Tibial artery (tissue), 4 donors: ENCODE measurements at places on chromosomes 3 and 15.

- DNase-seq: no peak
- H3K4me3 ChIP-seq: no peak overlapping the region
- H3K36me3 ChIP-seq: no peaks in the 10 kb centered on the region
- no peaks in the 10 kb centered on the region for H3K4me1 ChIP-seq
- peaks cover 3% of the 10 kb centered on the region for H3K27me3 ChIP-seq
Observed at GRCh38 chr15:91473894-91474545, 374.0 kb downstream of the SV2B start.

DNA sequence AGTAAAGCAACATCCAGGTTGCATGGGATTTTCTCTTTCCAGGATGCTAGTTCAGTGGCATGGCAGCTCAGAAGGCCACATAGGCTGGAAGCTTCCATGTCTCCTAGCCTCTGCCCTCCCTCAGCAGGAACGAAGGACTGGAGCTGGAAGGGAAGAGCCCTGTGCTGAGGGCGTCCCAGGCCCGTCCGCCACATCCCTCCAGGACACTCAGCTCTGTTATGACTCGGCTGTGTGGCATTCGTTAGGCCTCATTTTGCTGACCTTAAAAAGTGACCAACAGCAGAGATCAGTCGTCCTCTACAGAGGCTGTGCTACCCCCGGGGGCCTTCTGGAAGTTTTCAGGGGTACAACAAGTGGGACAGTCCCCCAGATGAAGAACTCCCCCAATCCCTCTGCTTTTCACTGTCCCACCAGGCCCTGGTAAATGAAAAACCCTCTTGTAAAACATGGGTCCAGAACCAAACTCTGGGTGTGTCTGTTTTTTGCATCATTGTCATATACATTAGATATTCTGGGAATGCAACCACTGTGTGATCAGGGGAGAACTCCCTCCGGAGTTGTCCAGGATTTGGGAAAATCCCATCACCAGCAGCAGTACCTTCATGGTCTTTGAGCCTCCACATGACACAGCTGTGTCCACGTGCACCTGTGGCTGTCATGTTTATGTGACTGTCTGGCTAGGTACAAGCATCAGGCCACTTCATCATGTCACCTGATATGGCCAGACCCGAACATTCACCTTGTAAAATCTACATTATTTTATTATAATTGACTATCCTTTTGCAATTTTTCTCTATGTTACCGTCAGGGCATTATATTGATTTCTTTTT is 149.9 kb downstream of the OR4M2 start:
- no peak overlapping the region for H3K27ac ChIP-seq
- H3K4me3 ChIP-seq: no peak overlapping the region
- H3K27me3 ChIP-seq: no peaks in the 10 kb centered on the region
- H3K36me3 ChIP-seq: no peaks in the 10 kb centered on the region
- no peak for DNase-seq

- H3K27ac ChIP-seq: no peak overlapping the region
- no peak overlapping the region for H3K4me3 ChIP-seq
- no peaks in the 10 kb centered on the region for H3K4me1 ChIP-seq
- no peak for DNase-seq
- H3K36me3 ChIP-seq: no peaks in the 10 kb centered on the region
Observed at GRCh38 chr3:76438971-76439370, 600.9 kb upstream of the ROBO2 start.

DNA sequence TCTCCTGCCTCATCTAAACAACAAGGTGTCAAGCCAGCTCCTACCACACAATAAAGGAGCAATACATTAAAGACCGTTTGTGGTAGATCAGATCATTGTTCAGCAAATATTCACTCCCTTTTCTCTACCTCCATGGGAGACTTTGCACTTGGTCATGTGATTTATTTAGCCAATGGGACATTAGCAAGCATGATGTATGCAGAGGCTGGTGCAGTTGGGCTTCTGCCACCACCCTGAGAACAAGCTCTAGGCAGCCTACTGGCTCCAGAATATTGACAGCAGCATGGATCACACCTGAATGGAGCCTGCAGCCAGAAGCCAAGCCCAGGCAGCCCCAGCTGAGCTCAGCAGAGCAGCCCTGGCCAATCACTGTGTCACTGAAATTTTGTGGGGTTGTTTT is 99.4 kb upstream of the UBE2E2 start:
- DNase-seq: no peak
- no peaks in the 10 kb centered on the region for H3K27me3 ChIP-seq
- H3K4me3 ChIP-seq: no peak overlapping the region

DNA sequence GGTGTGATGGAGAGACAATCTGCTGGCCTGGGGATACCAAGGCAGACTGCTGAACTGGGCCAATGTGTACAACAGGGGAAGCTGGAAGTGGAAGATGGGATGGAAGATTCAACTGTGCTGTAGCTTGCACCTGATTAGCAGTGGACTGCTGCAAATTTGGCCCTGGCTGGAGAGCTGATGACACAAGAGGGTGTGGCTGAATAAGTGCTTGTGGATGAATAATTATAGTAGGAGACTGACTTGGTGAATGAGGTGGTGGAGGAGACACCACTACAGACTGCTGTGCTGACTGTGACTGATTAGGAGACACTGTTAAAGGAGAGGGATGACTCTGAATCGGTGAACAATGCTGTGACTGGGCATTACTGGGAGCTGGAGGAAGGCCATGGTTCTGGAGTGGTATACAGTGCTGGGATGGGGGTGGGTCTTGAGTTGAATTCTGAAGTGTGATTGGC is 52.5 kb downstream of the PHC3 start:
- no peaks in the 10 kb centered on the region for H3K27me3 ChIP-seq
- H3K4me3 ChIP-seq: no peak overlapping the region
- no peaks in the 10 kb centered on the region for H3K4me1 ChIP-seq
- no peak for DNase-seq

DNA sequence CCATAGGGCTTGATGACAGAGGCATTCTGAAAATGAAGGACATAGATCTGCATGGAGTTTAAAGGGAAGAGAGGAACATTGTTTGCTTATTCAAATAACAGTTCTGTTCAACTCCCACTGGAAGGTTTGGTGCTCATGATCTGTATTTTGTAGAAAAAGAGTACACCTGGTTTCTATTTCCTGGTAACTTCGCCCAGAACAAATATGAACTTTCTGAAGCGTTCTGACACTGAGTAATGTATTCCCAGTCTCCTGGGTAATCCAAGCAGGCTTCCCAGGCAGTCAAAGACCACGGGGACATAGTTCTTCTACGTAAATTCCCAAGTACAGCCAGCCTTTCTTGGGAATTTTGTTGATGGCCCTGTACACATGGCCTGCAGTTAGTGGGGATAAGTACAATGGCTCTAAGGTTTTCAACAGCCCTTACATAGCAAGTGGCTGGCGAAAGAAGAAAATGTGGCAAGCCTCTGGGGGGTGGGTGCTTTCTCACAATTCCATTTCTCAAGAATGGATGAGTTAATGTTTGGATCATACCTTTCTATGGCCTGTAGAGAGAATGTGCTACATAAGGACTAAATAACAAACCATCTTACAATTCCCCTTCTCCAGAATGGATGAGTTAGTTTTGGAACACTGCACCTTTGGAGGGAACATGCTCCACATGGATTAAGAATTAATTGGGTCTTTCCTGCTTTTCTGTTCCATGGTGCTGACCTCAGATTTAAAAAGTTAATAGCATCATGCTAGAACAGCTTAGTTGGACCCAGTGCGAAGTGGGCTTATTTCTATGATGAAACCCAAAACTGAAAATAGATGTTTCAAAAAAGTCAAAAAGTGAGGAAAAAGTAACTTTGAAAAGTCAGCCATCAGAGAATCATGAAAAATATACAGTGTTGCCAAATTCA is 52.7 kb downstream of the COL6A6 start:
- no peaks in the 10 kb centered on the region for H3K36me3 ChIP-seq
- no peak for DNase-seq
- H3K27me3 ChIP-seq: no peaks in the 10 kb centered on the region
- H3K4me3 ChIP-seq: no peak overlapping the region

GRCh38 chr15:78229431-78230406 is 4.6 kb downstream of the ACSBG1 start:
- H3K4me3 ChIP-seq: no peak overlapping the region
- no peaks in the 10 kb centered on the region for H3K27me3 ChIP-seq
- H3K27ac ChIP-seq: no peak overlapping the region
- H3K4me1 ChIP-seq: no peaks in the 10 kb centered on the region
- H3K36me3 ChIP-seq: no peaks in the 10 kb centered on the region

DNA sequence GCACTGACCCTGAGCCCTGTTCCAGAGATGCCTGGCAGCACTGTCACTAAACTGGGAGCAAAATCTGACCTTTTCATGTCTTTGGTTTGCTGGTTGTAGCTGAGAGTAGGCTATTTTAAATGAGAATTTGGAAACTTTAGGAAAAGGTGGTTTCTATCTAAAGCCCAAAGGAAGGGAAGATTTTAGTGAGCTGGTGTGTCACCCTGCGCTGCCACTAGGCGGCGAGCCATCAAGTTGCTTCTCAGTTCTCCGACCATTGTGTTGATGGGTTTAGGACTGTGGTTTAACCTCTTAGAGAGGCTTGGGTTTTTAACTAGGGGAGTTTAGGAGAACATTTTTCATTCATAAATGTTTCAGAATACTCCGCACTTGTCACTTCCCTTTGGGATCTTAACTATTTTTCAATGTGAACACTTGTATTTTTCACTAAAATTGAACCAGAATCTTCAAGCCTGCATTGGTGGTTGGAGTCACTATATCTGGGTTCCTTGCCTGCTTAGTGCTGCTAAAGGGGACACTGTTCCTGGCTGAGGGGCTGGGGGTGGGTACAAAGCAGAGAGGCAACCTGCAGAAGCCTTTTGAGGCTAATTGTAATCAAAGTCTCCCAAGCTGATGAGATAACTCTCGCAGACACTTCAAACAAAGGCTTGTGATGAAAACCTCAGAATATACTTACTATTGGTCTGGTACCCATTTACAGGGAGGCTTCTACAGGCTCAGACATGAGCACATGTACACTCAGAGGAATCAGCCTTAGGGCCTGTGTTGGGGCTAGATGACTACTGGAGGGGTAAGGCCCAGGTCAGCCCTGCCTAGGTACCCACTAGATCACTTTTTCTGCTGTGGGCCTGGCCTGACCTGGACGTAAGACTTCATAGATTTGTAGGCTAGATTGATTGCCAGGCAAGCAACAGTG is 16.8 kb downstream of the EXOSC7 start:
- H3K4me1 ChIP-seq: no peaks in the 10 kb centered on the region
- no peaks in the 10 kb centered on the region for H3K27me3 ChIP-seq
- DNase-seq: no peak
- peaks cover 19% of the 10 kb centered on the region for H3K36me3 ChIP-seq
- peak overlapping the region; percentile 26 for H3K27ac ChIP-seq
- H3K4me3 ChIP-seq: no peak overlapping the region

DNA sequence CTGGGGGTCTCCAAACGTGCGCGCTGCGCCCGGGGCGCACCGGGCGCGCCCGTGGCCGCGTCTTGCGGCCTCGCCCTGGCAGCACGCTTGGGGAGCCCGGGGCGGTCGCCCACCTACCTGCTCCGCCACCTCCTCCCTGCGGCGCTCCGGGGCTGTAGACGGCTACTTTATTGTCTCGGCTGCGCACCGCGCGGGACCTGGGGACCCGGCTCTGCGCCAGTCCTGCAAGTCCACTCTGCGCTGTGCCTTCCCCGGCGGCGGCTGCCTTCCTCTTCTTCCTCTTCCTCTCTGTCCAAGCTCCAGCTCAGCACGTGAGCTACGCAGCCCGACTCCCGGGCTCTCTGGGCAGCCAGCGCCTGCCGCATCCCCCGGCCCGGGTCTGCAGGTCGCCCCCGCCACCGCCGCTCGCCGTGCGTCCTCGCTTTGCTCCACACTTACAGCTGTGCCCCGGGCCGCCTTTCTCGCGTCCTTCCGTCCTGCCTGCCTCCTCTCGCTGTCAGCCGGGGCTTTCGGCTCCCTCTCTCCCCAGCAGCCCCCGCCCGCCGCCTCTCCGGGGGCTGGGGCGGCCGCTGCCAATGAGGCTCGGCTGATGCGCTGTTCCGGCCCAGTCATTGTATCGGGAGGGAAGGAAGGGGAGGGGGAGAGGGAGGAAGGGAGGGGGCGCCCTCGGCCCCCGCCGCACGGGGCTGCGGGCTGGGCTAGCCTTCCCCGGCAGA is 156.4 kb upstream of the FRMD4B start:
- DNase-seq: peak; percentile 63
- H3K36me3 ChIP-seq: no peaks in the 10 kb centered on the region
- H3K4me1 ChIP-seq: peaks cover 17% of the 10 kb centered on the region
- H3K27me3 ChIP-seq: peaks cover 40% of the 10 kb centered on the region
- no peak overlapping the region for H3K27ac ChIP-seq

GRCh38 chr3:116038968-116039650 is 406.2 kb downstream of the LSAMP start:
- no peaks in the 10 kb centered on the region for H3K4me1 ChIP-seq
- H3K4me3 ChIP-seq: no peak overlapping the region
- no peak overlapping the region for H3K27ac ChIP-seq
- no peaks in the 10 kb centered on the region for H3K36me3 ChIP-seq
- no peaks in the 10 kb centered on the region for H3K27me3 ChIP-seq
- DNase-seq: no peak

- no peak overlapping the region for H3K4me3 ChIP-seq
- H3K27me3 ChIP-seq: no peaks in the 10 kb centered on the region
- no peaks in the 10 kb centered on the region for H3K36me3 ChIP-seq
- DNase-seq: no peak
- no peak overlapping the region for H3K27ac ChIP-seq
Observed at GRCh38 chr15:77517579-77517978, 96.9 kb downstream of the HMG20A start.
